ENCODE measurements at places on chromosomes 2 and 18.

GRCh38 chr2:124884315-124884714 lies 859.2 kb downstream of the CNTNAP5 start:
- DNase-seq, result no peak

GRCh38 chr2:178419123-178419522 lies 31.9 kb downstream of the PRKRA start:
- DNase-seq, result no peak

DNA sequence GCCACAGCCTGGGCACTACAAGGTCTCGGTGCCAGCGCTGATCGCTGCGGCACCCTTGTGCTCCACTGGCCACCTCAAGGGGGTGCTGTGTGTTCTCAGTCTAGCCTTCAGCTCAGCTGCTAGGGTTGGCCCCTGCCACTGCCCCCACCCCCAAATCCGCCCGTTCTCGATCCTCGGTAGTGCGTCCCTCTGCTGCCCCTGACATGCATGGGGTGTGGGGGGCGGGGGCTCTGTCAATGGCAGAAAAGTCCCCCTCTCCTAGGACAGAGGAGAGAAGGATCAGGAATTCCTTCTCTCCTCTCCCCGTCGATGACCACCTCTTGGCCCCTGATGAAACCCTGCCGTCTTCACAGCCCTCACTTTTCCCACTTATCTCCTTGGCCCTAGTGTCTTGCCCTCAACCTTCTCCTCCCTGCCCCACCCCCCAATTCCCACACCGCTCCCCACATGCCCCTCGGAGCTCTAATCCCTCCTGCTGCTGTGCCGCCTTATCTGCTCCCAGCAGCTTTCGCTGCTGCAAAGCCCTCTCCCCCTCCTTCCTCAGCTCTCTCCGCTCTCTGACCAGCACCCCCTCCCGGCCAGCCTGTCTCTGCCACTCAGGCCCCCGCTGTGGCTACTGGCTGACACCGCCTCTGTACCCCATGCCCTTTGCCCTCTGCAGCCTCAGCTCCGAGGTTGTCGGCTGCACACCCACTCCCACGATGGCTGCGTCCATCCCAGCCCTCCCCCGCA lies 4.3 kb upstream of the ASIC4 start:
- DNase-seq, result peak; percentile 10

DNA sequence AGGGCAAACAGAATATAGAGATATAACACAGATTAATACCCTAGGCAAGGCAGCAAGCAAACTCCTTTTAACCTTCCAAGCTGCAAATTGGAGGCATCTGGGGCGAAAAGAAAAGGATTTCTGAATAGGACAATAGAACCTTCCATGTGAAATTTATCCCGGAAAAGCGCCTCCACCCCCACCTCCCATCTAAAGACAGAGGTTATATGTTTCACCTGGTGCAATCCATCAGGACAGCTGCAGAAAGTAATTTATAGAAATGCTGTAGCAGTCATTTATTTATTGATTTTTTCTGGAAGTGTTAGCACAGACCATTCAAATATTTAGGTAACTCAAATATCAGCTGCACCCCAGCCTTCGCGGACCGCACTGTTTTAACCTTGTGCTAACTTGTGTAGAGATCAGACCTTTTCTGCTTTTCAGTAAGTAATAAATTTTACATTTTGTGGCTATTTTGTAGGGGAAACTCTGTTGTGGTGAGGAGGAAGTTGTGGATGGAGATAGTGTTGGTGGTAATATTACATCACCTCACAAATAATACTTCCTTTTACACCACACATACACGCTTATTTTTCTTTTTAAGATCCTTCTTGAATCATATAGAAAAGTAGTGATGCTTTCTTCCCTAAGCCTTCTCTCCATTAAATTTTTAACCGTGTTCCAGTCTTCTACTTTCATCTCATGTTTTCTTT lies 919.3 kb upstream of the CDH2 start:
- DNase-seq, result no peak

DNA sequence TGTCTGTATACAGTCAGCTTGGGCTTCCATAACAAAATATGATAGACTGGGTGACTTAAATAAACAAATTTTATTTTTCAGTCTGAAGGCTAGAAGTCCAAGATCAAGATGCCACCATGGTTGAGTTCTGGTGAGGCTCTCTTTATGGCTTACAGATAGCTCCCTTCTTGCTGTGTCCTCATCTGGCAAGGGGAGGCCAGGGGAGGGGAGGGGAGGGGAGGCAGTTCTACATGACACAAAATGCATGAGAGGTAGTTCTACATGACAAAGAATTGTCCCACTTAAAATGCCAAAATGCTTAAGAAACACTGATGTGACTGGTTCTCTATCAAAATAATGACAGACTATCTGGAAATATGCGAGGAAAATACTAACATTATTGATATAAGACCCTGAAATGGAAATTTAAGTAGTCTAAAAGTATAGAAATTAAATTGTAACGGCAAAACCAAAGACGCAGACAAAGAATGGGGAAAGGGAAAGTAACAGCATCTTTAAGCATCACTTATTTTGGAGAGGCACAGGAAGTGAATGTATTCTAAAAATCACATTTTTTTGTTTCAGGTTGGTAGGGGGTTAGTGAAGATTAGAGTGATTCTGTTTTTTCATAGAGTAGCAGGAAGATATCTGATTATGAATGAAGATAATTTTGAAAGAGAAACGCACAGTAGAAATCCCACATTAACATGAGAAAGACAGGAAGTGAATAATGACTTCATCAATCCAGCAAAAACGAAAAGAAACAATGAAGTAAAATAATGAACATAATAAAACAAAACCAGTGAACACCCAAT lies 131.4 kb downstream of the STRN start:
- DNase-seq, result no peak

GRCh38 chr2:16408331-16409005 lies 257.2 kb downstream of the CYRIA start:
- DNase-seq, result no peak

GRCh38 chr2:213065583-213066442 lies 85.6 kb downstream of the IKZF2 start:
- DNase-seq, result no peak

DNA sequence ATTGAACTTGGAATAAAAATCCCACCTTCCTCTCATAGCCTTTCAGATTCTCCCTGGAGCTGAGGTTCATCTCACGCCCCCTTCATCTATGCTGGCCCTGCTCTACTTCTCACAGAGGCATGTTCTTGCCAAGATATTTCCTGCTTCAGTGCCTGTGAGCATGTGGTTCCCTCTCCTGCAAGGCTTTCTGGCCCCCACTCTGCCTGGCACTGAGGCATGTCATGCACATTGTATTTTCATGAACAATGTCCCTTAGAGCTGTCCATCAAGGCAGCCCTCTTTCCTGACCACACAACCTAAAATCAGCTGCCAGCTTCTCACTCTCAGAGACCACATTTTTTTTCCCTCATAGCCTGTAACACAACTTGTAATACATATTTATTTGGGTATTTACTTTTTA lies 18.0 kb upstream of the HK2 start:
- no peak for DNase-seq

- no peak for DNase-seq
These were observed 68.3 kb downstream of the IL1R2 start for GRCh38 chr2:102060047-102060446.

DNA sequence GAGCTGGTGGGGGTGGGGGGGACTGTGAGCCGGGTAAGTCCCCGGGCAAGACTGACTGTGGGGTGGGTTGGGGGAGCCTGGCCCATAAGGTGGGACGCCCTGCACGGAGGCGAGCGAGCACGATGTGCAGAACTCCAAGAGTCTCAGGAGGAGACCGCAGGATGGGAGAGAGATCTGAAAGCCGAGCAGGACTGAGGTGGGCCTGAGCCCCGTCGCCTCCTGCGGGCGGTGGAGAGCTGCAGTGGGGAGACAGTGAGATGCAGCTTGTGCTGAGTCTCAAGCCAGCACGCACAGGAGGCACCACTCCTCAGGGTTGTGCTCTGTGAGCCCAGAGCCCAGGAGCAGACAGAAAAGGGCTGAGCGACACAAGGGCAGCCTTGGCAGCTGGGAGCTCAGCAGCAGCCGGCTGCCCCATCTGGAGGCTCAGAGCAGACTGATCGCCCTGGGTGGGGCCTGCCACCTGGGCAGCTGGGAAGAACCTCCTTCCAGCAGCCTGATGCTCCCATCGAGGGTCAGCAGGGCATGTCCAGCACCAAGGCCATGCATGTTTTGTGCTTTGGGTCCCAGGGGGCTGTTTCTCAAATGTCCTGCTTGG lies 15.9 kb downstream of the ARHGEF4 start:
- DNase-seq, result no peak
